Tibial nerve (tissue), 4 donors: ENCODE measurements at places on chromosomes 2 and 18. TPM values are rescaled to one million over a fixed set of nuclear protein-coding genes. Genes with fewer than 3 reads are reported as not detected.

DNA sequence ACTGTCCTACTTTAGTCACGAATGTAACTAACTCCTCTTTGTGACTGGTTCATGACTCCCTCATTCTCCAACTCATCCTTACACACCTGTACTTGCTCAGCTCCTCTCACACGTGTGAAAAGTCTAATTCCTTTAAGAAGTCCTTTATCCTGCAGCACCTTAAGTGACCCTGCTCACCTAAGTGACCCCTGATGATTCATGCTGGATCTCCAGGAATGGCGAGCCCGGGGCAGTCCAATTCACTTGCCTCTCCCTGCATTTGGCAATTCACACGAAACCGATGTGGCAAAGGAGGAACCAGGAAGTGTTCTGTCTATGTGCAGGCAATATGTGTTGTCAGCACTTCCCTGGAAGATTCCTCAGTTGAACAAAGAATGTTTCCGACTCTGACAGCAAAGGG is 189.8 kb upstream of the NABP1 start:
- no peak for DNase-seq

DNA sequence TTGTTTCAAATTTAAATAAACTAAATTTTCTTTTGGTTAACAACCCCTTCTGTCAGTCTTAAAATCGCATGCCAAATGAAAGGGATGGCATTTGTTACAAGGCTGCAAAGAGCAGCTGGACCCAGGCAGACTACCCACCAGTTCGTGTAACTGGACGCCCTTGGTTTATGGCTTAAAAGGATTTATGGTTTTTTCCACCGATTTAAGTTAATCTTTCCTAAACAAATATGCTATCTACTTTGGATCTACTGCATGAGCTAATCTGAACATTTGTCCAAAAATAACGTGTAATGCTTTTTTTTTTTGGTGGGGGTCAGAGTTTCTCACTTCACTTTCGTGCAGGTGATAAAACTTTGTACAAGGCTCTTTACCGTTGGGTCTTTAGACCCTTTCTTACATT is 62.9 kb downstream of the DIS3L2 start:
- no peak for DNase-seq

DNA sequence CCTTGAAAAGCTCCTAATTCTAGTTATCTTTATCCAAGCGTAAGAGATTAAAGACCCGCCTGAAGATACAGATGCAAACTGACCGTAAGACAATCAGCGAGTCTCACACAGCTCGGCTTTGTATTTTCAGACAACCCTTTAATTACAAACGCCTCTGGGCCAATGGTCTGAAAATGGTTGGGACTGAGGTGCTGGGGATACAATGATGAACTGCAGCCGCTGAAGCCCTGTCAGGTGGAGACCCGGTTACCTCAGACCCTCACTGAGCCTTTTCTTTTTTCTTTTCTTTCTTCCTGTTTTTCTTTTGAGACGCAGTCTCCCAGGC is 715 bp upstream of the CFAP36 start:
- DNase-seq: no peak

GRCh38 chr2:171102802-171103201 is 57.9 kb downstream of the TLK1 start:
- no peak for DNase-seq

- no peak for DNase-seq
These were observed 571.2 kb downstream of the ZEB2 start for GRCh38 chr2:143948710-143949109.

Gene UPP2
- not detected for total RNA-seq

Gene IL1F10
- total RNA-seq: not detected

Gene CNTNAP5
- 0.22 TPM for total RNA-seq

Gene NCL
- total RNA-seq: 202 TPM

Gene REG1B
- 4.1 TPM for total RNA-seq
